Right cardiac atrium (tissue), 5 donors: ENCODE measurements at places on chromosomes 1 and 21. TPM values are rescaled to one million over a fixed set of nuclear protein-coding genes. Genes with fewer than 3 reads are reported as not detected.

PTGS2 gene
- 2.3 TPM for polyA plus RNA-seq

PRKCZ gene
- 21.2 TPM for polyA plus RNA-seq

PLA2G4A gene
- polyA plus RNA-seq, result 3.2 TPM

DNA sequence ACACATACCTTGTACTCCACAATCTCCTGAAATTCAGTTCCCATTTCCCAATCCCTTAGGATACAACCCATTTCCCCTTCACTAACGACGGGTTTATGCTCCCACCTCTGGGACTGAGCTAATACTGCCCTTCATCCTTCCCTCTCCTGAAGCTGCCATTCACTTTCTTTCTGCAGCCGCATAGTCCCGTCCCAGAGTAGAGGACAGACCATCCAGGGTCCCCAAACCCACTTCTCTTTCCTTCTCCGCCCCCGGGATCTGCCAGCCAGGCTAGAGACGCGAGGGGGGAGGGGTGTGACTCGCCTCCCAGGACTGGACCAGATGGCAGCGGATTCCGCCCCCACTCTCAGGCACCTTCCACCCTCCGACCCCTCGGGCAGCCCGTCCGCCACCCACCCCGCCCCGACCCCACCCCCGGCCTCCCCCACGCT, 679 bp downstream of the ABL2 start:
- peak; percentile 49 for DNase-seq

- DNase-seq, result no peak
Observed at GRCh38 chr1:75708910-75709309, 15.6 kb upstream of the ACADM start.

DNA sequence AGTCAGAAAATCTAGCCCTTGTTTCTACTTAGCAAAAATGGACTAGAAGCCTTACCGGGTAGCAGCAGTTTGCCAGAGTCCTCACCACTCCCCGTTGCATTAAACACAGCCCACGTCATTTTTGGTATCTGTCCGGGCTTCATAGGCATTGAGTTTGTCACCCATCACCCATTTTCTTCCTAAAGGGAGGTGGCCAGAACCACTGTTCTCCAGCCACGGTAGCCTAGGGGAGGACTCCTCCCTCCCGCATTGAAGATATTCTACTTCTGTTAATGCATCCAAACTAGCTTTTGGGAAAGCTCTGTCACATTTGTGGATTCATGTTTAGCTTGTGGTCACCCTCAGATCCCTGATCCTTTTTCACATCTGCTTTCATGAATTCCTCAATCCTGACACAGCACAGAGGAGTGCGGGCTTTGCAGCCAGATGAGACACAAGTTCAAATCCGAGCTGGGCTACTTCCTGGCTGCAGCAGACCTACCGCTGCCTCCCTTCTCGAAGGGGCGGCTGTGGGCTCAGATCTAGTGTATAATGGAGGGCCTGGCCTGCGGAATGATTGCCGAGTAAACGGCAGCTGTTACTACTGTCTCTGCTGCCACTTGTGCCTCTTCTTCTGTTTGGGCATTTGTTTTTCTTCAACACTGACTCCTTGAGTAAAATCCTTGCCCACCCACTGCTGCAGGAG, 63.2 kb upstream of the EFHD2 start:
- DNase-seq, result no peak

GRCh38 chr1:36737038-36737555, 254.4 kb upstream of the CSF3R start:
- no peak for DNase-seq

- DNase-seq, result no peak
Observed at GRCh38 chr1:40064797-40065499, 24.4 kb downstream of the CAP1 start.
